ENCODE measurements at places on chromosomes 16 and 17.

GRCh38 chr17:71926746-71927398, 193.9 kb upstream of the SOX9 start:
- DNase-seq: no peak

GRCh38 chr16:72743011-72743761, 304.7 kb downstream of the ZFHX3 start:
- no peak for DNase-seq

DNA sequence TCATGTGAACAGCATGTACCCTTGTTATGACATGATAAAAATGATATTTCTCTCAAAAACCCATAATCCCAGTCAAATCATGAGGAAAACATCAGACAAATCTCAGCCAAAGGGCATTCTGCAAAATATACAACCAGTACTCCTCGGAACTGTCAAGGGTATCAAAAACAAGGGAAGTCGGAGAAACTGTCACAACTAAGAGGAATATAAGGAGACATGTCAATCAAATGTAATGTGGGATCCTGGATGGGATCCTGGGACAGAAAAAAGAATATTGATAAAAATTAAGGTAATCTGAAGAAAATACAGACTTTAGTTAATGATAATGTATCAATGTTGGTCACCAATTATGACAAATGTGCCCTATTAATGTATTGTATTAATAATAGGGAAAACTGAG, 15.6 kb upstream of the CDYL2 start:
- DNase-seq: no peak

GRCh38 chr16:57588831-57589230, 39.6 kb upstream of the ADGRG1 start:
- no peak for DNase-seq

- DNase-seq: no peak
These were observed 18.5 kb upstream of the TERF2 start for GRCh38 chr16:69404275-69404805.

- DNase-seq: no peak
These were observed 4.1 kb downstream of the FOXJ1 start for GRCh38 chr17:76137001-76137350.

DNA sequence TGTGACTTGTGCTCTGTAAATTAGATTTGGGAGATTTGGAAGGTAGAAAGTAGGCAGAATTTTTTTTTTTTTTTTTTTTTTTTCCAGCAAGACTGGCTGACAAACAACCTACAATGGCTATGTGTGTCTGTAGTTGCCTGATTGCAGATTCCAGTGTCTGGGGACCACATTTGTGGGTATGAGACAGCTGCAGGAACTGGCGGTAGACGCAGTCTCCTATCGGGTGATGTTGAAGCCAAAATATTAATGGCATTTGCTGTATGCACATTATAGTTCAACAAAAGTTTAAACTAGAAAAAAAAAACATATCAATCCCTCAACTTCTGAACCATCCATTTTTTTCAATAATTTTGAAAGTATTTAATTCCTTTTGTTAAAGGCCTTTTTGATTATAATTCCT, 665.2 kb downstream of the TOX3 start:
- DNase-seq: no peak

GRCh38 chr16:85449885-85450245, 163.3 kb upstream of the GSE1 start:
- DNase-seq: no peak

DNA sequence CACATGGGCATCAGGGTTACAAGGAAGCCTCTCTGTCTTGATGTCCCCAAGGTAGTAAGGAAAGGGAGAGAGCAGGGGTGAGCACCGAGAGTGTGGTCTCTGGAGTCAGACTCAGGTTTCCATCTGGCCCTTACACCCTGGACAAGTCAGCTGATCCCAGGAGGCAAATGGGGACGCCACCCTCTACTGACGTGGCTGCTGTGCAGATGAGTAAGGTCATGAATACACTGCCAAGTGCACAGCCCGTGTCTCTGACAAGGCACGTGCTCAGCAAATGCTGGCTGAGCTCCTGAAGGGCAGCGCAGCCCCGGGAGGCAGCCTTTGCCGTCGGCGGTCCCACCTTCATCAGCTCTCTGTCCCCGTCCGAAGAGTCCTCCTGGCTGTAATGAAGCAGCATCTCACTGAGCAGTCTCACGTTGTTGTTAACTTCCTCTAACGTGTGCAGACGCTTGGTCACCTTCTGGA, 19.4 kb downstream of the GGA3 start:
- DNase-seq: no peak

Data from AG04450 (cell line).